ENCODE measurements at places on chromosomes 6 and 20. TPM values are rescaled to one million over a fixed set of nuclear protein-coding genes. Genes with fewer than 3 reads are reported as not detected.

SLC17A1 gene
- total RNA-seq, result not detected

TAAR2 gene
- total RNA-seq, result not detected

LBP gene
- total RNA-seq, result 0.54 TPM

SIRPB1 gene
- 1.4 TPM for total RNA-seq

TMEM74B gene
- total RNA-seq, result not detected

HFE gene
- 8.7 TPM for total RNA-seq

ZBTB46 gene
- 9.9 TPM for total RNA-seq

SERINC1 gene
- total RNA-seq, result 258 TPM

GRCh38 chr20:60877071-60877857 lies 374.8 kb upstream of the CDH4 start:
- H3K4me3 ChIP-seq, result no peak overlapping the region
- no peaks in the 10 kb centered on the region for H3K36me3 ChIP-seq
- no peaks in the 10 kb centered on the region for H3K4me1 ChIP-seq

DNA sequence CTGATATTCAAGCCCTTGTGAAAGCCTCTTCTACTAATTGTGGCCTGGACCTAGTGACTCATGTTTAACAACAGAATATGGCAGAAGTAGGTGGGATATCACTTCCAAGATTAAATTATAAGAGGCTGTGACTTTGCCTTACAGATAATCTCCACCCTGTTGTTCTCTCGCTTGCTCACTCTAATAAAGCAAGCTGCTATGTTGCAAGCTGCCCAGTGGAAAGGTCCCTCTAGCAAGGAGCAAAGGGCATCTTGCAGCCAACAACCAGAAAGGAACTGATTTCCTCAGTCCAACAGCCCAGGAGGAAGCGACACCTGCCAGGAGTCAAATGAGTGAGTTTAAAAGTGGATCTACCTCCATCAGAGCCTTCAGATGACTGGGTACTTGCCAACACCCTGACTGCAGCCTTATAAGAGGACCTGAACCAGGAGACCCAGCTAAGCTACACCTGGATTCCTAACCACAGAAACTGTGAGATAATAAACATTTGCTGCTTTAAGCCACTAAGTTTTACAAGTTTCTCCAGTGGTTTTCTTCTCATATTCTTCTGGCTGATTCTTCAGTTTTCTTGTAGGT lies 112.6 kb downstream of the FRK start:
- no peak overlapping the region for H3K27ac ChIP-seq
- no peaks in the 10 kb centered on the region for H3K27me3 ChIP-seq
- peaks cover 5% of the 10 kb centered on the region for H3K36me3 ChIP-seq
- DNase-seq, result no peak
- H3K4me3 ChIP-seq, result no peak overlapping the region

GRCh38 chr6:1609648-1610496 lies at the start of gene FOXC1:
Gene FOXC1 (plus strand): TSS chr6:1609915. CDS start chr6:1610446, 531 bp downstream.
- DNase-seq, result peak; percentile 60
- no peaks in the 10 kb centered on the region for H3K4me1 ChIP-seq
- H3K4me3 ChIP-seq, result peak within 1 kb of the TSS; percentile 88
- H3K36me3 ChIP-seq, result peaks cover 26% of the 10 kb centered on the region
- H3K27me3 ChIP-seq, result no peaks in the 10 kb centered on the region

GRCh38 chr20:46243707-46244628 lies 64.3 kb downstream of the CDH22 start:
- H3K36me3 ChIP-seq, result no peaks in the 10 kb centered on the region
- no peak for DNase-seq
- no peaks in the 10 kb centered on the region for H3K4me1 ChIP-seq
- no peak overlapping the region for H3K4me3 ChIP-seq
- peaks cover 5% of the 10 kb centered on the region for H3K27me3 ChIP-seq

- H3K4me1 ChIP-seq, result peaks cover 14% of the 10 kb centered on the region
- no peak for DNase-seq
- H3K27ac ChIP-seq, result peak overlapping the region; percentile 69
Observed at GRCh38 chr6:168217880-168218537, 101.6 kb downstream of the DACT2 start.

DNA sequence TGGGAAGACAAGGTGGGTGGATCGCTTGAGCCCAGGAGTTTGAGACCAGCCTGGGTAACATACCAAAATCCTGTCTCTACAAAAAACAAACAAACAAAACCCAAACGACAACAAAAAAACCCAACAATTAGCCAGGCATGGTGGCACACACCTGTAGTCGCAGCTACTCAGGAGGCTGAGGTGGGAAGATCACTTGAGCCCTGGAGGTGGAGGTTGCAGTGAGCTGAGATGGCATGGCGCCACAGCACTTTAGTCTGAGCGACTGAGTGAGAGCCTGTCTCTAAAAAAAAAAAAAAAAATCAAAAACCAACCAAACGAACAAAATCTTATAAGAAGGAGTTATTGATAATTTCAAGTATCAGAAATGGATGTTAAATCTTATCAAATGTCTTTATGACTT lies 114.9 kb downstream of the CDH26 start:
- no peak for DNase-seq
- no peak overlapping the region for H3K27ac ChIP-seq
- no peaks in the 10 kb centered on the region for H3K36me3 ChIP-seq
- H3K4me1 ChIP-seq, result no peaks in the 10 kb centered on the region

All from thoracic aorta (tissue), 2 donors.